Stimulated activated CD8-positive, alpha-beta memory T cell treated with anti-CD3 and anti-CD28 coated beads, Interleukin-12 subunit alpha, Interleukin-12 subunit beta, amount 100 ng/mL, for 1 hour (primary cell): ENCODE measurements at places on chromosomes 6 and 20.

- DNase-seq = no peak
Observed at GRCh38 chr20:58555078-58555765, 40.0 kb upstream of the APCDD1L start.

DNA sequence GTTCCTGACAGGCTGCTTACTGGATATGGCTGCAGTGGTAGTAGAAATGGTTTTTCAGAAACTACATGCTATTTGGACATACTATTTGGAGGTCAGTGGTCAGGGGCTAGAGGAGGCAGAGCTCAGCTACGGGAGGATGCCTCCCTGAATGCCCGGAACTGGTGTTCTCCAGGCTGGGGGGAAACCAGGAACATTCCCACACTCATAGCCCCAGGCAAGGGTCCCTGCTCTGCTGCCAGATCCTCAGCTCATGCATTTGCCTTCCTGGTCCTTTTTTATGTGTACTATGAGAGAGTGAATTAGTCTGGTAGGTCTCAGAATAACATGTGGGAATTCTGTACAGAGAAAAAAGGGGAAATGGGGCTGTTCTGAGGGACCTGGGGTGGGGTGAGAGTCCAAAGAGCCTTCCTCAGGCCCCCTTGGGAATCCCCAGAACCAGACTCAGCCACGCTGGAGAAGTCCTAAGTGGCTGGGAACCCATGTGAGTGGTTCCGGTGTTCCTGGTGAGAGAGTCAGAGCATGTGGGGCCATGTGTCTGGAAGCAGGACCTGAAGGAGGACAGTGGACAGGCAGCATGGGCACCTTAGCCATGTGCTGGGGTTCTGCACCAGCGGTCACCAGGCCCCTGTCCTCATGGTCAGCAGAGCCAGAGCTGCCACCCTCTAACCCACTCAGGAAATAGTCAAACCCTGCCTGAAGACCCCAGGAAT lies 58.0 kb upstream of the MYL9 start:
- no peak for DNase-seq

DNA sequence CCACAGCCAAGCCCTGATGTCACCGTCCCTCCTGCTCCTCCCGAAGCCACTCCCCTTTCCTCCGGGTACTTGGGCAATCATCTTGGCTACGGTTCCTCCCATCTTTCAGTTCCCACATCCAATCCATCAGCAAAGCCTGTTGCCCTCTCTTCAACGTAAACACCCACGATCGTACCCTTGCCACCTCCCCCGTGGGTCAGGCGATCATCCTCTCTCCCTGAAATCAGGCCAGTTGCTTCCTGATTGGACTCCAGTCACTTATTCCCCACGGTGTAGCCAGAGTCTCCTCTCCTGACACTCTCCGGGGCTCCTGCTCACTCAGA lies 44.5 kb downstream of the SULF2 start:
- no peak for DNase-seq

- DNase-seq = no peak
Observed at GRCh38 chr6:146901940-146902816, 302.0 kb upstream of the STXBP5 start.

GRCh38 chr20:25273046-25273445 lies 25.2 kb downstream of the PYGB start:
- DNase-seq = no peak

DNA sequence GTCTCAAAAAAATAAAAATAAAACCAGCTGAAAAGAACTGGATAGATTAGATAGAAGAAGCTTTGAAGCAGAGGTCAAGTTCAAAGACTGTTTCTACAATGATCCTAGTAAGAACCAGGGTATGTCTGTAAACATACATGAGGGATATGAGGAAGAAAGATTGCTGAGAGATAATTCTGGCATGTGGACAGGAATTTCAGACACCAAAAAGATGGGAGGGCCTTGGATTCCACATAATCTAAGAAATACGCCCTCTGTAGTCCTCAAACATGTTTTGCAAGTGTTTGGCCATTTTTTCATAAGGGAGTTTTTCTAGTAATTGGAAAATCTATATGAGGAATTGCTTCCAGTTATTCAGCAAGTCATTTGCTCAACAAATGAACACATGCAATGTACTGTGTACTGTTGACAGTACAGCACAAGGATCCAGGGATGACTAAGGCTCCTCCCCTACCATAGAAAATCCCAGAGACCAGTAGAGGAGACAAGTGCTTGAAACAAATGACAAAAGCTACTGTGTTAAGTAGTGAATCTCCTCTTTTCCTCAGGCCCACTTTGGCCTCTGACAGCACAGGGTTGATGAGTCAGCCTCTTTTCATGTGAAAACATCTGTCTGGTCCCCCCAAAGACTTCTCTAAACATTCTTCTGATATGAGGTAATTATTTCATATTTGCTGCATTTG lies 795.9 kb downstream of the MAFB start:
- no peak for DNase-seq

GRCh38 chr6:141488488-141488887 lies 644.2 kb upstream of the GJE1 start:
- DNase-seq = no peak

DNA sequence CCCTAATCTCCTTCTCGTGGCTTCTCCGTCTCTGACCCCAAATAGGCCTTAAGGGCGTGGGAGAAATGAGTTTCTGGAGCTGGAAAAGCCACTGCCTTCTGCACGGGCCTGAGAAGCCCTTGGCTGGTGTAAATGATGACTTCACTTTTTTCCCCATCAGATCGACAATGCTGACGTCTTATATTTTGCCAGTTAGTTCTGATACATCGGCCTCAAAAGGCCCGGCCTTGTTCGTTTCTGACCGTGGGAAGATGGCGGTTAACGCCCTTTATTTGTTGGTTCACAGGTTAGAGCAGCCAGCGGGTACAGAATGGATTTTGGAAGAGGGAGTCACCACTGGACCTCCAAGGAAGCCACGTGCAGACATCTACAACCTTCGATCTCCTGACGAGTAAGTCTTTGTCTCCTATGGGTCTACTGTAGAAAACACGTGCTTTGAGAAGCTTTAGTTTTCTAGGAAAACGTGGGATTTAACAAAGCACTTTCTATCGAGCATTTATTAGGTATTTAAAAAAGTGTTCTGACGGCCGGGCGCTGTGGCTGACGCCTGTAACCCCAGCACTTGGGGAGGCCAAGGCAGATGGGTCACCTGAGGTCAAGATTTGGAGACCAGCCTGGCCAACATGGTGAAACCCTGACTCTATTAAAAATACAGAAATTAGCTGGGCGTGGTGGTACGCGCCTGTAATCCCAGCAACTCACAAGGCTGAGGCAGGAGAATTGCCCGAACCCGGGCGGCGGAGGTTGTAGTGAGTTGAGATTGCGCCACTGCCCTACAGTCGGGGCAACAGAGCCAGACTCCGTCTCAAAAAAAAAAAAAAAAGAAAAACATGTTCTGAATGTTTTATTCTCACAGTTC lies 1.2 kb upstream of the ZNFX1 start:
- peak; percentile 18 for DNase-seq

- no peak for DNase-seq
Observed at GRCh38 chr6:110053395-110054240, 75.5 kb downstream of the GPR6 start.

- no peak for DNase-seq
Observed at GRCh38 chr6:98033617-98034016, 750.6 kb upstream of the MMS22L start.

GRCh38 chr6:135196739-135197510 lies 15.8 kb downstream of the MYB start:
- DNase-seq = no peak

- DNase-seq = no peak
Observed at GRCh38 chr6:46098678-46099077, 31.1 kb upstream of the ENPP4 start.

- DNase-seq = no peak
Observed at GRCh38 chr6:5838656-5839396, 167.9 kb downstream of the NRN1 start.

- no peak for DNase-seq
Observed at GRCh38 chr6:46502486-46503119, 11.4 kb upstream of the RCAN2 start.

- DNase-seq = no peak
Observed at GRCh38 chr6:69392745-69393144, 404.1 kb downstream of the LMBRD1 start.

DNA sequence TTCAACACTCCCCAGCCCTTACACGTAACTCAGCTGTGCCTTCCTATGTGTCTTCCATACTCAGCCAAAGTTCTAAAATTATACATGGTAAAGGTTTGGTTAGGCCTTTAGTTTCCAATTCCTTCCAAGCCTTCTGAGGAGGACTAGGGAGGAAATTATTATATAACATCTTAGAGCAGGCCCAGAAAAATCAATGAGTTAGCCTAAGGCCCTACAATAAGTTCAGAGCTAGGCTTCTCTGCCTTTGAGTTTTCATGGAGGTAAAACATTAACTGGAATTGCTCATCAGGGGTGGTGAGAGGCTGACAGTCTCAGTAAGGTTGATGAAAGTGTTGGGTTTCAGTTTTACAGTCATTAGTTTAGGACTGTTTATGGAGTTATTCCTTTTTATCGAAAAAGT lies 286.0 kb downstream of the ADGB start:
- DNase-seq = no peak

GRCh38 chr20:46798430-46798829 lies 89.0 kb downstream of the SLC2A10 start:
- no peak for DNase-seq

DNA sequence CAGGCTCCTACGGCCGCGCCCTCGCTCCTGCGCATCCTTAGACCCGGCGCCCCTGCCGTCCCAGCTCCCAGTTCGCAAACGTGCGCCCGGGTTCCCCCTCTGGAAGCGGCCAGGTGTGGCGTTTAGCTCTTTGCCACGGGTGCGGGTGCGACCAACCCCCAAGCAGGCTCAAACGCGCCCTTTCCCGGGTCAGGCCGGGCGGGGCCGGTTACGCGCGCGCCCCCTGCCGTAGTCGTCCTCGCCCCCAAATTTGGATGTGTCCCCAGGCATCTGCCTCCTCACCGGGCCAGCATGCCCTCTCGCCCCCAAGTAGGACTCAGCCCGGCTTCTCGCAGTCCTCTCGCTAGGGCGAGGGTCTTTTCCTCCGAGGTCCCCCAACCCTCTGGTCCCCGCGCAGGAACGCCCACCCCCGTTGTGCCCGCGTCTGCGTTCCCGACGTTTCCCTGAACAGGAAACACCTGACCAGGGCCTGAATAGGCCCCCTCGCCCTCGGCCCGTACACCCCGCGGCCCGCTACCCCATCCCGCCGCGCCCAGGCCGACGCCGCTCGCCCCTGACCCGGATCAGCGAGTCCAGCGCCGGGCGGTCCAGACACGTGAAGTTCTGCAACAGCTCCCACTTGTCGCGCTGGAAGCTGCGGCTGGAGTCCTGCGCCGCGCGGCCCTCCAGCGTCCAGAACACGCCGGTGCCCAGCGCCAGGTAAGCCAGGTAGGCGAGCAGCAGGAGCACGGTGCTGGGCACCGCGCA lies 520 bp downstream of the KCNK17 start:
- no peak for DNase-seq

- no peak for DNase-seq
Observed at GRCh38 chr6:164897523-164898235, 411.7 kb downstream of the C6orf118 start.

GRCh38 chr6:106885679-106886078 lies 88.8 kb downstream of the CD24 start:
- DNase-seq = no peak

DNA sequence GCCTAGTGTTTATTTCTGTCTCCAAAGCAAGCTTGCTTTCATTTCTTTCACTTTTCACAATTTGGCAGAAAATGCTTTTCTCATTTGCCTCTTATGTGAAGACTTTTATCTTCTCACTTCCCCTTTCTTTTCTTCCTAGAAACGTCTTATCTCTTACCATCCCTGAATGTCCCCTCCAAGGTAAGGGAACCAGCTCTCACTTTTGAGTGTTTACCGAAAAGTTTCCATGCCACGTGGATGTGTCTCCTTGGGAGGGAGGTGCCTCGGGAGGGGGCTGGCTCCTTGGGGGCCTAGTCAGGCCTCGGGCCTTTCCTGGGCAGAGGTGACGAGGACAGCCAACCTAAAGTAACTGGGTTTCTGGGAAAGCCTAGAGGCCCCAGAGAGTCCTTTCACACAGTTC lies 127.4 kb downstream of the CD24 start:
- DNase-seq = no peak

DNA sequence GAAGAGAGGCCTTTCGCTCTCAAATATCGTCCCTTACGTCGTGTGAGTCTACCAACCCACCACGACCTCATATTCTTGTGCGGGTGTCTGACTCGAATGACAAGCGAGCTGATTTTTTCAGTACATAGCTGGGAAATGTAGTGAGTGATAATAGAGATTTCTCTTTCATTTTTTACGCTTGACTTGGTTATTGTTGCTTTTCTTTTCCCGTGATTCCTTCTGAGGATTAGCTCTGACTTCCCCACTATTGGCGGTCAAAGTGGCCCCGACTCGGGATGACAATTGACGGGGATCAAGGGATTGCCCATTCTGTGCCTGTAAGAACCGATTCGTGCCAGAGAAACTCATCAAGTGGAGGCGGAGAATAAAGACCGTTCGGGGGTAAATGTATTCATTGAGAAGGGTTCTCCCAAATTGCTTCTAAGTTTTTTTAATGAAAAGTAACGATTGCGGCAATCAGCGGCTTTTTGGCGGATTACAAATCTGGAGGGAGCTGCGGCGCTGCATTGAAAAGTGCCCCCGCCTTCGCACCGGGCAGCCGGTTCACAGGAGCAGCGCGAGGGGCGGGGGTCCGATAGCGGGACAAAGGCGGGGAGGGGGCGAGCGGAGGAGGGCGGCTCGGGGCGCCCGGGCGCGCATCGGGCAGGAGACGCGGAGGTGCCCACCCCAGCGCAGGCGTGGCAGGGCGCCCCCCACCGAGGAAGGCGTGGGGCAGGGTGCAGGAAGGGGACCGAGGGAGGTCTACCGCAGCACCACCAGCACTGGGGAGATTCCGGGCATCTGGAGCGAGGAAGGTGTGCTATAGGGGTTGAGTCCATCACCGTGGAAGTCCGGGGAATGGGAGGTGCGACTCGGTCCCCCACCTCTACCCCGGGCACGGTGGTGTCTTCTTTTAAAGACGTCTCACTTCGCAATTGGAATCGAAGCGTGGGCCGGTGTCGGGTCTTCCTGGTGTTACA lies 44.5 kb upstream of the OSTM1 start:
- DNase-seq = no peak

DNA sequence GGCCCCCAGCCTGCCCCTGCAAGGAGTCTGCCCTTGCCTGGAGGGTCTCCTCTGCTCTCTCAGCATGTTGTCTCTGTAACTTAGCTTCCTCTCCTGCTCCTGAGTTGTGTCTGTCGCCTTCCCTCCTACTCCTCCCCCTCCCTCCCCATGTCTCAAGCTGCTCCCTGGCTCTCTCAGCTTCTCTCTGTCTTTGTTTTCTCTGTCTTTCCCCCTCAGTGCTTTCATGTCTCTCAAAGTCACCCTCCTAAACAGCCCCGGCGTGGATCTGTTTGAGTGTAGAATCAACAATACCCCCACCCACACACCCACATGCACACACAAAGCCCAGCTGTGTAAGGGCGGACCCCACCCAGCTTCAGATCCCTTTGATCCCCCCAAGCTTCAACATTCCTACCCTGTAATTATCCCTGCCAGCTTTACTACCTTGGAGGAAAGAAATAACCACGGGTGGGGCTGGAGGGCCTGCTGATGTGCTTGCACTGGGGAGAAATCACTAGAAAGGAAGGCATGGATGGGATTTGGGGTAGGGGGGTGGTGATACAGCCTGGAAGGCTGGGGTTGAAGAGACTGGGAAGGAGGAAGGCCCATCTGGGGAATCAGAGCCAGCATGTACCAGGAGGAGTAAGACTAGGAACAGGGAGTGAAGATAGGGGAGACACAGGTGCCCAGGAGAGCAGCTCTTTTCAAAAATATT lies 1.0 kb upstream of the LY6G6D start:
- DNase-seq = no peak

- DNase-seq = no peak
Observed at GRCh38 chr6:14310960-14311359, 193.4 kb downstream of the CD83 start.
